Activated CD4-positive, alpha-beta T cell treated with anti-CD3 and anti-CD28 coated beads, Interleukin-2, amount 10 ng/mL, durations not matched to agents 24 days and 14 days (primary cell): ENCODE measurements at places on chromosomes 11 and 22.
A peak's percentile ranks its signal among the peaks of the same experiment; 100 is the strongest.

DNA sequence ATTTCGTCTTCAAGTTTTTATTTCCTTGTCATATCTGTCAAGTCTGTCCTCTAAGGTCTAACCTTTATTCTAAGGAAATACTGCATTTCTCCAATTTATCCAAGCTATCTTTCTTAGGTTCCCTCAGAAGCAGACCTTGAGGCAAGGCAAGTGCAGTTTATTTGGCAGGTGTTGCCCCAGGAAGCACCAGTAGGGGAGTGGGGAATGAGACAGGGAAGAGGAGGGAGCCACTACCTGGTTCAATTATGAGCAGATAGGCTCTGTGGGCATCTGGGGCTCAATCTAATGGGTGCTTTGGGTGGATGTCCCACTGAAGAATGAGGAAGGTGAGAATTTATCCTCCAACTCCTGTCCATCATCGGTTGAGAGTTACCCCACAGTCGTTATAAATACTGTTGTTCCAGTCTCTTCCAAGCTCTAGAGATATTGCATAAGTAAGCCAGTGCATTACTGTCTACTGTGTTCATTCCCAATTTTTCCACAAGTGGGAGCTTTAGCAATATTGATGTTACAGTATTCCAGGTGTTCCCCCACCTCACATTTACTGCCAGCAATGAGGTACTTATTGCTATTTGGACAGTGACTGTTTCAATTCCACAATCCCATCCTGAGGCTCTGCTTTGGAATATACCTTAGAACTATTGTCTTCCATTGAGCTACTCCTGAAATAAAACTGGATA is 154.9 kb upstream of the CEP126 start:
- no peak for DNase-seq

DNA sequence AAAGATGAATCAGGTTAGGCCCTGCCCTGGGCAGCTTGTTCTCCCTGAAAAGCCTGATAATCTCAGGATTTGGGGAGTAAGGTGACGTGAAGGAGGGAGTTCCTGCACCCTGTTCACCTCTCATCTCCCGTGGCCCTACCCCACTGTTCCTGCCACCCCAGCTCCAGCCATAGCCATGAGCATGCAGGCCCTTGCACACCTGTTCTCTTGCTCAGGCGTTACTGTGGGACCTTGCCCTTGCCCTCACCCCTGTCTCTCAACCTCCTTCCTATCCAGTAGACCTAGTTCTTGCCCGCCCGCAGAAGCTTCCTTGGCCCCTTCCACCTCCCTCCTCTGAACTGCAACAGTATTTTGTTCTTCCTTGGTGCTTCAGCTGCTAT is 15.0 kb downstream of the TSKU start:
- no peak for DNase-seq

- DNase-seq: no peak
Measured at GRCh38 chr11:27296497-27296896, 66.5 kb downstream of the CCDC34 start.

DNA sequence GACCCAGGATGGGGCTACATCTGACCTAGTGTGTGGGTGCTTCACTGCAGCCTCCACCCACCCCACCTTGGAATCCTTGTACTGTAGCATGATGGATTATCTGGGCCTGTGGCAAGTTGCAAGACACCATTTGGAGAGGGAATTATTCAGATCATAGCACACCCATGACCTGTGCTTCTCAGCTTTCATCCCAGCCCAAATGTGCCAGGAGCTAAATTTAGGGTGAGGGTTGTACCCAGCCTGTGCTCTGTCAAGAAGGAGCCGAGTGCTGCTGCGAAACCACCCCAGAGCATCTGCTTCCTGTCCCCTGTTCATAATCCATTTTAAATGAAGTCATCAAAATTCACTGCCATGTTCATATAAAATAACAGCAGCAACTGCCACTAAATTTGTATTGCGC is 394.5 kb downstream of the SHANK2 start:
- no peak for DNase-seq

DNA sequence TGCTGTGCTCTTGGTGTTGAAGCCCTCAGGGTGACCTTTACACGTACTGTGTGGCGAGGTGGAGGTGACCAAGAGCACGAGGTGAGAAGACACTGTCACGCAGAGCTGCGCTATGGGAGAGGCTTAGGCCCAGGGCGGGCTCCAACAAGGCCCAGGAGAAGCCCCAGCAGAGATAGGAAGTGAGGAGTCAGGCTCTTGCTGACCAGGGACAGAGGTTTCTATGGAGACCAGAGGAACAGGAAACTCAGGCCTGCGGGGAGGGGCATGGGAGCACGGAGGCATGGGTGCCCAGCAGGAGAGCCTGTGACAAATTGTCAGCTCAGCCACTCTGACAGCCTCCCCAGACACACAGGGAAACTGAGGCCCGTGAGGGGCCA is 15.8 kb downstream of the DGKZ start:
- DNase-seq: no peak

DNA sequence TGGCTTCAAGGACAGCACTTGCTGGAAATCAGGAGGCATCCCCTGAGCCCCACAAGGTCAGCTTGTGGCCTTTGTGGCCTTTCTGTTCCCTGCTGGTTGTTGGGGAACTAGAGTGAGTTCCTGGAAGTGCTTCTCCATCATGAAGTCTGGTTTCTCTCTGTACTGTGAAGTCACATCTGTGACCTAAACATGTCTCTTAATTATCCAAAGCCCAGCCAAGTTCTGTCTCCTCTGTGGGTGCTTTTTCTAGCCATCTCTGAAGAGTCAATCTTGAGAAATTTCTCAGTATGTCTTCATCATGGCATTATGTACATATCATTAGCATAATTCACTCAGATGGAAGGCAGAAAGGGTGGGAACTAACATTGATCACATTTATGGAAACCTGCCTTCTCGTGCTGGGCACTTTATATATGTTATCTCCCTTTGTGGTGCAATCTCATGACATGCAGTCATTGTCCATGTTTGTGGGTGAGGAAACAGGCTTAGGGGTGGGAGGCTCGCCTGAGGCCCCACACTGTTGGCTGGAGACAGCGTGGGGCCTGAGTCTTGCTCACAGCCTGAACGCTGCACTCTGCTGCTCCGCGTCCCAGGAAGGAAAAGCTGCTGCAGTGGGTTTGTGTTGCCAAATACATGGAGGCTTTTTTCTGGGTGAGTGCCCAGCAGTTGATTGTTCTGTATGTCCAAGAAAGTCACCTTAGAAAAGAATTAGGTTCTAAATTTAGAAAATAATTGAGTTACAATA is 24.6 kb downstream of the IGHMBP2 start:
- no peak for DNase-seq

DNA sequence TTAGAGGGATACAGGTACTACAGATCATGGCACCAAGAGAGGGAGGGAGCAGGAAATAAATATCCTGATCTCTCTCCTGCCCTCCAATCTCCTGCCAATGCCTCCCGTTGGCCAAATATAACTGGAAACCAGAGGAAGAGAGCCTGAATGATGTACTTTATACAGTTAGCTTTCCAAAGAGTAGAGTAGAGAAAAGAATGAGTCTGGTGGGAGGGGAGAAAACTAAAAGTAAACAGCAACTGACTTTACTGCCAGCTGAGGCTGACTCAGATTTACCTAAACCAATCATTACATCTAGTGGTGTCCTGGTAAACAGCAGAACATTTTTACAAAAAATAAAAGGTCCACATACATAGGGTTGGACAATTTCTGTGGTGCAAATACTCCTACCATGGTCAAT is 5.1 kb downstream of the MPZL3 start:
- peak; percentile 62 for DNase-seq

GRCh38 chr11:45647329-45647728 is 18.1 kb downstream of the CHST1 start:
- no peak for DNase-seq

DNA sequence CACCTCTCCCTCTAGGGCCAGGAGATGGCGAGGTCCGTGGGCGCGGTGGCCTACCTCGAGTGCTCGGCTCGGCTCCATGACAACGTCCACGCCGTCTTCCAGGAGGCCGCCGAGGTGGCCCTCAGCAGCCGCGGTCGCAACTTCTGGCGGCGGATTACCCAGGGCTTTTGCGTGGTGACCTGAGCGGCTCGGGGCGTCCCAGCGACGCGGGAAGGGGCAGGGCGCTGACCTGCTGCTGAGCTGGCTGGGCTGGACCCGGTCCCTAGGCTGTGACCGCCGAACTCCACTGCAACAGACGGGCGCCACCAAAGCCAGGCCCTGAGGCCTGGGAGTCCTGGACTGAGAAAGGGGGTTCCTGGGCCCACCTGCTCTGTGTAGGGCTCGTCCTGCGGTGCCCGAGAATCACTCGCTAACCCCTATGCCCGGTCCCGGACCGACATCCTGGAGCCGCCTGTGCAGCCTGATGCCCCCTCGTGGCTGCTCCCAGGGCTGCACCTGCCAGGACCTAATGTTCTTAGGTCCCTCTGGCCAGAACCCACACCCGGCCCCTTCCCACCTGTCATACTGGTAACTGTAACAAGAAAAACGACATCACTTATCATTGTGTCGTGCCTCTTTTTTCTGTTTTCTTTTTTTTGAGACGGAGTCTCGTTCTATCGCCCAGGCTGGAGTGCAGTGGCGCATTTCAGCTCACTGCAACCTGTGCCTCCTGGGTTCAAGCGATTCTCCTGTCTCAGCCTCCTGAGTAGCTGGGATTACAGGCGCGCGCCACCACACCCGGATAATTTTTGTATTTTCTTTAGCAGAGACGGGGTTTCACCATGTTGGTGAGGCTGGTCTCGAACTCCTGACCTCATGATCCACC is 15.0 kb downstream of the RHOD start:
- DNase-seq: peak; percentile 94

GRCh38 chr22:18152519-18152918 is 2.5 kb downstream of the USP18 start:
- DNase-seq: peak; percentile 88

GRCh38 chr11:74538680-74539079 is 45.2 kb upstream of the LIPT2 start:
- DNase-seq: no peak

GRCh38 chr22:36976606-36977005 is 42.6 kb downstream of the TST start:
- DNase-seq: no peak

- no peak for DNase-seq
Measured at GRCh38 chr11:61916737-61917333, 531 bp downstream of the RAB3IL1 start.

- no peak for DNase-seq
Measured at GRCh38 chr11:45860764-45861510, 13.7 kb downstream of the CRY2 start.

DNA sequence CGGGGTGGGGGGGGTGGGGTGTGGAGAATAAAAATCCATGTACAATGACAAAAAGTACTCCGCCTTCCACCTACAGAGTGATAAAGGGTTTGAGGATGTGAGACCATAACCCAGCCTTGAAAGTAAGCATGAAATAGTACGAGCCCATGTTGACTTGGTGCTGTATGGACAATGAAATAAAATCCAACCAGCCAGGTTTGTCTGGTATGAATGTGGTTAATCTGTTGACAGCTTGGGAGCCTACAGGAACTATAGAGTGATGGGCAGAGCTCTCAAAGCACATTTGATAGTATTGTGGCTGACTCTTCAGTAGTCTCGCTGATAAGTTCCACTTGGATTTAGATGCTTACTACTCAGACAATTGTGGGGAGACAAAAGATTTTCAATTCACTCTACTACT is 48.8 kb upstream of the CD44 start:
- no peak for DNase-seq

DNA sequence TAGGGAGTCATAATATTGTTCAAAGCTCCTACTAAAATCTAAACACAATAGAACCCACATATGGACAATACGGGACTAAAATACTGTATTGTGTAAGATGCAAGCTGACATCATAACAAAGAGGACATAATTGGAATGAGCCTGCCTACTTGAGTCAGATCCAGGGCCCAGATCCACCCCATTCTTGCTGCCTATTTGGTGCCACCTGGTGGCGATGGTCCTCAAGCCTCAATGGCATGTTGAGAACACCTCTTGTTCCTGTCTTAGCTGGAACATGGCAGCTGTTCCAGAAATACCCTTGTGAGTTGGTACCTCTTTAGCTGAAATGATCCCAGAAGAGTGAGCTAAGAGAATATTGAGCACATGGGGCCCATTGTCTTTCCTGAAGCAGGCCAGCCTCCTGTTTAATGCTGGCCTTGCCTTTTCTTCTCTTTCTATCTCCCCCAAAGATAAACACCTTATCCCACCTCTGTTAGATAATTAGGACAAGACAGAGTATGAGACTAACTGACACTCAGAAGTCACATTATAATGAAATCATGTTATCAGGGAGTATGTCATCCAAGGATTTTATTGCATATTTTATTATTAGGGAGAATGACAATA is 680.9 kb upstream of the ANO5 start:
- DNase-seq: peak; percentile 70

DNA sequence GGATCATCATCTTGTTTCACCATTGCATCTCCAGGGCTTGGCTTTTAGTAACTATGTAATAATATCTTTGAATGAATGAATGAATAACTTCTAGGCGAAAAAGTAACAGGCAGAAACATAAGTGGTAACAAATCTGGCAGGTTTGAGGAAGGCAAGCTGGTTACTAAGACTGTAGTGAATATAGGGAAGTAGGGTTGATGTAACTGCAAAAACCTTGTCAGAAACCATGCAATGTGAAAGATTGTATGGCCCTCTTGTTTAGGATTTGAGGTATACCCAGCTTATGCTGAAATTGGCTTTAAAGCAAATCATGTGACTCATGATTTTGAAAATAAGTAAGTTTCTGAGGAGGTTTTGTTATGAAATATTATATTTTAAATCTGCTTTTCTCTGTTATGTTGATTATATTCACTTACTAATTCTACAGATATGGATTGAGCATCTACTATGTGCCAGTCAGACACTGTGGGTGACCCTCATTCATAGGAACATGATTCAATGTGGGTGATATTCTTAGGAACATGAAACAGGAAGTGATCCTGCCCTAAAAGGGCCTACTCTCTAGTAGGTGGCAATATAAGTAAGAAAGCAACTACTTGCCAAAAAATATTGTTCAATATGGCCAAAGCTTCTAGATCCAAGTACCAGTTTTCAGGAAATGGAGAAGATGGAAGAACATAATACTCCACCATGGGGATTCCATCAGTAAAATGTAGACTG is 115.5 kb upstream of the CCDC90B start:
- DNase-seq: no peak

GRCh38 chr11:1671658-1672057 is 25.3 kb upstream of the KRTAP5-6 start:
- DNase-seq: no peak

- peak; percentile 64 for DNase-seq
Measured at GRCh38 chr11:118046964-118047700, 29.7 kb upstream of the TMPRSS4 start.

- no peak for DNase-seq
Measured at GRCh38 chr11:134063124-134063495, 5.8 kb upstream of the JAM3 start.

- DNase-seq: peak; percentile 84
Measured at GRCh38 chr11:12175694-12176241, 65.4 kb downstream of the MICAL2 start.

- DNase-seq: no peak
Measured at GRCh38 chr11:92246630-92247029, 22.0 kb downstream of the FAT3 start.

DNA sequence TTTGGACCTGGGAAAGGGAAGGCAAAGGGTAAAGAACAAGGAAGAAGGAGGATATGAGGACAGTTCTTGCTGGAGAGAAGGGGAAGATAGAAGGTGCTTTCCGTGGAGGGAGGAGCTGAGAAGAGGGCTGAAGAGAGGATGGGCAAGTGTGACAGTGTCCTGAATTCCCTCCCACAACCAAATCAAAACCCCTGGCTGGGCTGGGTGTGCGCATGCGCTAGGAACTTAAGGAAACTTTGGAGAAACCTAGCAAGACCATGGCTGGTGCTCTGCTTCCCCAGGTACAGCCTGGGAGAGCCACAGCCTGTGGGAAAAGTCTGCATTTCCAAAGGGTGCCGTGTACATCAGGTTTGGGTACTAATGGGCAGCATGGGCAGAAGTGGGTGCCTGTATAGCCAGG is 29.0 kb upstream of the FJX1 start:
- no peak for DNase-seq

GRCh38 chr11:116051494-116051893 is 547.3 kb upstream of the CADM1 start:
- DNase-seq: no peak
